HCT116 (cell line): ENCODE measurements at places on chromosomes 2 and 18. TPM values are rescaled to one million over a fixed set of nuclear protein-coding genes. Genes with fewer than 3 reads are reported as not detected.

ABHD1 gene
- not detected for total RNA-seq

MEP1B gene
- not detected for total RNA-seq

DSEL gene
- total RNA-seq: 0.05 TPM

CAPG gene
- total RNA-seq: 223 TPM
